Activated CD4-positive, alpha-beta T cell treated with anti-CD3 and anti-CD28 coated beads, Interleukin-2, amount 50 U/mL, for 48 hours (primary cell): ENCODE measurements at places on chromosomes 3 and 15.

GRCh38 chr3:172094621-172095557 is 55.5 kb downstream of the FNDC3B start:
- DNase-seq, result peak; percentile 15

DNA sequence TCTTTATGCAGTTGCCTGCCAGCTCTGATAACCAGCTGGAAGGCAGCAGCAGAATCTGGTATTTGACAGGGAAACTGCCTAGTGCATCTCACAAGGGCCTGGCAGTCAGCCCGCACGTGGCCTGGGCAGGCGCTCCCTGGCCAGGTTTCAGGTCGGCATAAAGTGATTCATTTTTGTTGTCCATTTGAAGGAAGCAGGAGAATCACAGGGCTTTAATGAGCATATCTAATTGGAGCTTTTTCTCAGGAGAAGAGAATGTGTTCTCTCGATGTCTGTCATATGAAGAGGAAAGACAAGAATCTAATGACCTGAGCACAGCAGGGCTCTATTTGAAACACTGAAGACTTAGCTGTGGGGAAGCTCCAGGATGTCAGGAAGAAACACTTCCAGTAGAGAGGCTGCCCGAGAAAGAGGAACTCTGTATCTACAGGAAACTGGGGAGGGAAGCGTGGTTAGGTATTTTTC is 98.8 kb upstream of the MB21D2 start:
- DNase-seq, result no peak

DNA sequence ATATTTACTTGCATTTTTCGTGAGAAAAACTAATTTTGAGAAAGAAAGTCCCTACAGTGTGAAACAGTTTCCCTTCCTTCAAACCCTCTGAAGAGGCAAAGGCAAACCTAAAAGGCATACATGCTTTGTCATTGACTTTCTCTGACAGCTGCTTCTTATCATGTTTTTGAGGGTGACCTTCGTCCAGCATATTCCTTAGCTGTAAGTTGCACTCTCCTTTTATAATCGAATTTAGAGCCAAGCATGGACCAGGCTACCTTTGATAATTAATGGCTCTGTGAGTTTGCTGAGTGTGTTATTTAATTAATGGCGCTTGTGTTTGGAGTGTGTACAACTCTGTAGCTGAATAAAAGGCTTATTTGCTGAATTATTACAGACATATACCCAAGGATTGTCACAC is 684.2 kb upstream of the CFAP20DC start:
- DNase-seq, result no peak

GRCh38 chr3:58266577-58266976 is 29.0 kb downstream of the ABHD6 start:
- DNase-seq, result no peak

DNA sequence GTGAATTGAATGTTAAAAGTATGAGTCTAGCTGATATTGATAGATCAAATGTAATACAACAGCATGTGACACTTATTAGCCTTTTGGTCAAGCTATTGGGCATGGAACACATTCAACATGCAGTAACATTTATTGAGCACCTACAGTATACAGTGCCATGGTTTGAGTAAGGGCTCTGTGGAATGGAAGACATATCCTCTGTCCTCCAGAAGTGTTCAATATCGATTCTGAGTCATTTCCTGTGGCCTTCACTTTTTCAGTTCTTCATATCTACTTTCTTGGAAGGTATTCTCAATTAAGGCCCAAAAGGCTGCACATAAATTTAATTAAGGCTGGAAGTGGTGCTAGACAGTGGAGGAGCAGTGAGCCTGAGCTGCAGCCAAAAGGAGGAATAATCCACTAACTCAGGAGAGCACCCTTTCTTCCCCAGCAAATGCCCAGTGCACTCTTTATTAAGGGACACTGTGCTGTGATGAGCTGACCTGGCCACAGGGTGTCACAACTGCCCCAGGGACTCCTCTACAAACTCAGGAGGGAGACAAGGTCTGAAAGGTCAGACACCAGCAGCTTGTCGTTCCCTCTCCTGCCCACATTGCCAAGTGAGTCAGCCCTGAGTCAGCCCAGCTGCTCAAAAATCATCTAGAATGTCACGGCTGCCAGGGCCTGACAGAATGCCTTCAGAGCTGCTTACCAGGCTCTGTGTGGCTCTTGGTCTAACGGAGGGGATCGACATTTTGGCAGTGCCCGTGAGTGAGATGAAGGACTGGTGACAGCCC is 544.8 kb downstream of the AGBL1 start:
- DNase-seq, result peak; percentile 90

DNA sequence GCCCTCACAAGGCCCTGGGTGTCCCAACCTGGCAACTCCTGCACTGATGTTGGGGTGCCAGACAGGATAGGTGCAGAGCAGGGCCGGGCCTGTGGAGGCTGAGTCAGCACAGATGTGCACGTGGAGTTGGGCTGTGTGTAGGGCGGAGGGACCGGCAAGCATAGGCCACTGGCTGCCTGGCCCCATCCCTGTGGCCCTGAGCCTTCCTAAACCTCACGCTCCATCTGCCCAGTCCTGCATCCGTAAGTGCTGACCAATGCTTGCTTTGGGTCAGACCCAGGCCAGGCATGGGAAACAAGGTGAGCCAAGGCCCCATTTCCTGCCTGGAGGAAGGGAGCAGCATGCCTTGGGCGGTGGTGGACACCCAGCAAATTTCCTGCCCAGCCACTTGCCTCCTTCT is 5.8 kb upstream of the IQSEC1 start:
- no peak for DNase-seq

- DNase-seq, result no peak
These were observed 23.8 kb downstream of the STIMATE start for GRCh38 chr3:52873433-52874159.

GRCh38 chr15:69757186-69757585 is 304.6 kb downstream of the RPLP1 start:
- DNase-seq, result peak; percentile 81

GRCh38 chr3:23762759-23763477 is 42.8 kb upstream of the UBE2E1 start:
- no peak for DNase-seq

GRCh38 chr3:76438971-76439370 is 600.9 kb upstream of the ROBO2 start:
- no peak for DNase-seq

DNA sequence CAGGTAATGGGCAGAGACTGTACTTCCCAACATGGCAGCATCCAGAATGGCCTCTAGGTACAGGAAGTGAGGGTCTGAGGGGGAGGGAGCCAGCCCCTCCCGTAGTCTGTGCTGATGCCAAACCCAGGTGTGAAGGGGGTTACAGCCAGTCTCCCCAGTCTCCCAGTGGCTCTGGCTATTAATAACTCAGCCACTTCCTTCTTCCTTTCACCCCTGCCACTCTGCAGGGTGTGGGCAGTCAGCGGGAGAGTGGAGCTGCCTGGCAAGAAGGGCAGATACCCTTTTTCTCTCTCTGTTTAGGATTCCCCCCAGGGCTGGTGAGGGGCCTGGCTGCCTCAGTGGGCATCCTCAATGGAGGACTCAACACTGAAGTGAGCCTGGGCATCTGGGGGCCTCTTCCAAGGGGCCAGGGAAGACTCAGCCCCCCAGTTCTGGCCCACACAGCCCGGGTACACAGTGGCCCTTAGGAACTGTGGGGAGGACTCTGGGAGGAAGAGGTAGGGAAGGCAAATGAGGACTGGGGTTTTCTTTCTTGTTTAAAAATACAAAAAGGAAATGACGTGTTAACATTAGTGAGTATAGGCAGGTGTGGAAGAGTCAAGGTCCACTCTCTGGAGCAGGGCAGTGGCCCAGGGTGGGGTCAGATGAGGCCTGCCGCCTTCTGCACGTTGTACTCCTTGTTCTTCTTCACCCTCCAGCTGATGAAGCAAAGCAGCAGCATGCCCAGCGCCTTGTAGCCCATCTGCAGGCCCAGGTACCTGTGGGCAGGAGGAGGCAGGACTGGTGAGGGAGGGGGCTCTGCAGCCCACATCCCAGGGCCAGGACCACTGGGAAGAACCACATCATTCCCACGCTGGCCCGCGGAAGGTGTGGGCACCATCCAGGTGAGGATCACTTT is 38.6 kb upstream of the RAB6B start:
- no peak for DNase-seq

GRCh38 chr3:171290680-171291079 is 169.5 kb downstream of the TNIK start:
- DNase-seq, result no peak

DNA sequence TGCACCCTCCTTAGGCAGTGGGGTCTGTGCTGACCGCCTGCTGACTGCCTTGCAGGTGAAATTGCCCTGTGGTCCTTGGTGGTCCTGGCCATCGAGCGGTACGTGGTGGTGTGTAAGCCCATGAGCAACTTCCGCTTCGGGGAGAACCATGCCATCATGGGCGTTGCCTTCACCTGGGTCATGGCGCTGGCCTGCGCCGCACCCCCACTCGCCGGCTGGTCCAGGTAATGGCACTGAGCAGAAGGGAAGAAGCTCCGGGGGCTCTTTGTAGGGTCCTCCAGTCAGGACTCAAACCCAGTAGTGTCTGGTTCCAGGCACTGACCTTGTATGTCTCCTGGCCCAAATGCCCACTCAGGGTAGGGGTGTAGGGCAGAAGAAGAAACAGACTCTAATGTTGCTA is 2.4 kb downstream of the RHO start:
- no peak for DNase-seq

- DNase-seq, result no peak
These were observed 6.2 kb downstream of the MGA start for GRCh38 chr15:41666353-41666920.

DNA sequence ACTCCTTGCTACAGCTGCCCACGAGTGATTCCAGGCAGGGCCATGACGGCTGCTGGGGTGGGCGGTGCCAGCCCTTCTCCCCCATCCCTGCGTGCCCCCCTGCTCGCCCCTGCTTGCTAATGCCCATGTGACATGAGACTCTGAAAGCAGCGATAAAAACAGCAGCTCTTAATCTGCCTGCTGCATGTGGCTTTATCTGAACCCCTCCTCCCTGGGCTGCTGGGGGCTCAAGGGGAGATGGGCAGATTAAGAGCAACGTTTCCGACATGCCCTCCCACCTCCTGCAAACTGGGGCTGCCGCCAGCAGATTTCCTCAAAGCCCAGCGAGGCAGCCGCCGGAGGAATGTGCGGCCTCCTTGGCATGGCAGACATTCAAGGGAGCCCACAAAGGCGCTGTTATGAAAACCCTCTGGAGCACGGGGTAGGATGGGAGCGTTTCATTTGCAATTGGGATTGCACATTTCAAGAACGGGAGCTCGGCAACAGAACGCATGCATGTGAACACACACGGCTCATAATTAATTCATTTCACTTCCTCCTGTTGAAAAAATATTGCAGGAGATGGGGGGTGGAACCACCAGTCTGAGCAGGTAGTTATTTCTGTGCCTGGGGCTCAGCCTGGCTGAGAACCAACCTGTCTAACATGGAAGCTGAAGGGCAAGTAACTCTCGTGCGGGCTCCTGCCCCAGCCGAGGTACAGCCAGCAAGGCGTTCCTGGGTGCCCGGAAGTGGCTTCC is 504.2 kb upstream of the PROK2 start:
- peak; percentile 14 for DNase-seq

DNA sequence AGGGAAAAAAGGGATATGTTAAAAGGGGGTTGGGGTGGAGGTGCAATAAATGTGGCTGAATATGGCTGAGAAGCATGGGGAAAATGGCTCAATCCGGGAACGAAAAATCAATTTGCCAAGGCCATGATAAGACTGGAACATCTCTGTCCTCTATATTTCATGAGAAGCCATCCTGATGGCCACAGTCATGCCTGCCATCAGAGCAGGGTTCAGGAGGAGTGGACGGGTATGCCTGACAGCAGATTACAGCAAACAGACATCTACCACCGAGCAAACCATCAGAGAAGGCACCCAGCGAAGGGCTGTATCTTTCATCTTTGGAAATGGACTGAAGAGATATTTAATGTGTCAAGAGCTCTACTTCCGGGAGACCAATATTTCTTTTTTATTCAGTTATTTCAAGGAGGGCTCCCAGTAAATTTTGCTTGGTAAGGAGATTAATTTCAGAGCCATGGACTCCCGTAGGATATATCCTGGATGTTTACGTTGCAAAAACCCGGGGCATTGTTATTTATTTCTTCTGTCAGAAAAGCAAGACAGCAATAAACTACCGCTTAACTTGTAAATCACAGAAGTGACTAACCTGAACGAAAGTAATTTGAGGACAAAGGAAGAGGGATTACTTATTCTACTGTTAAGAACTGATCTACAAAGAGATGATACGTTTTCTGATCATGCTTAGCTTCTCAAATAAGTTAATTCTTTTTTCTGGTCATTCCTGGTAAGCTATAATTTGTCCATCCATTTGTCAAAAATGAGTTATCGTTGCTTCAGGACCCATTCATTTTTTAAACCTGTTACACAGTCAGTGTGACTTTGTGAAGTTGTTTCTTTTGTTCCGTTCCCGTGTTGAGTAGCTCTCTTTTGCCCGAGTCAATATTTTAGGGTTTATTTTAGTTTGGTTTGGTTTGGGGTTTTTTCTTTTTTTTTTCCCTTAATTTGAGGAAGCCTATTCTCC is 80.6 kb upstream of the CHD2 start:
- no peak for DNase-seq

GRCh38 chr3:168645180-168645579 is 549.5 kb upstream of the GOLIM4 start:
- no peak for DNase-seq

DNA sequence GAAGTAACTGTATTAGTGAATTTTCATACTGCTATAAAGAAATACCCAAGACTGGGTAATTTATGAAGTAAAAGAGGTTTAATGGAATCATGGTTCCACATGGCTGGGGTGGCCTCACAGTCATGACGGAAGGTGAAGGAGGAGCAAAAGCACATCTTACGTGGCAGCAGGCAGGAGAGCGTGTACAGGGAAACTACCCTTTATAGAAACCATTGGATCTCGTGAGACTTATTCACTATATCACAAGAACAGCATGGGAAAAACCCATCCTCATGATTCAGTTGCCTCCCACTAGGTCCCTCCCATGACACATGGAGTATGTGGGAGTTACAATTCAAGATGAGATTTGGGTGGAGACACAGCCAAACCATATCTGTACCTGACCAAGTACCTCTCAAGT is 812.3 kb upstream of the ALCAM start:
- no peak for DNase-seq

GRCh38 chr3:191313296-191313695 is 15.9 kb upstream of the CCDC50 start:
- DNase-seq, result no peak
